Muscle of back (tissue), 13 donors: ENCODE measurements at places on chromosomes 16 and 17.

GRCh38 chr16:67086822-67087221 is 22.9 kb upstream of the PHAF1 start:
- DNase-seq = no peak

- no peak for DNase-seq
Measured at GRCh38 chr16:15607700-15608396, 35.1 kb downstream of the MARF1 start.

DNA sequence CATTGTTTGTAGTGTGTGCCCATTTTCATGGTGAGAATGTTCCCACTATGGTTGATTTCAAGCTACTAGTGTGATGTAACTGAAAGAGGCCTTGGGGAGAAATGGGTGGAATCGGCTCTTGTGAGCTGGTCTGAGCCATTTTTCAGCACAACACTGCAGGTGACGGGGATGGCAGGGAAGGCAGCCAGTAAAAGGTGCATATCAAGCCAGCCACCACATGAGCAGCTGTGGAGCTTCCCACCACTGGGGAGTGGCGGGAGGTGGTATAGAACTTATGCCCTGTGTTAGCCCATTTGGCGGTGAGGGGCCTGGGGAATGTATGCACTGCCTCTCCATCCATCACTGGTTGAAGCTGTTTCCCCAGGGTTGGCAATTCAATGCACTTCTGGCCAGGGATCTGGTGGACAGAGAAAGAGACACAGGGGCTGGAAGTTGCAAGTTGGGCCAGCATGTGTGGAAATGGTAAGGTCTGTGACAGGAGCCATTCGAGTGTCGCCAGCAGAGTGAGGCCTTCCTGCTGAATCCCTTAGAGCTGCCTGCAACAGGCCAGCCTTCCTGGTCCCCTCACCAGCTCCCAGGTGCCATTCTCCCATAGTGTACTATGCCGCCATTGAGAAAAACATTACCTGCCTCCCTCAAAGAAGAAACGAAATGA is 31.7 kb upstream of the BRD7 start:
- DNase-seq = no peak

GRCh38 chr17:10651927-10652326 is 5.2 kb downstream of the MYH3 start:
- DNase-seq = no peak

- DNase-seq = no peak
Measured at GRCh38 chr17:54680410-54680809, 220.2 kb upstream of the TOM1L1 start.

DNA sequence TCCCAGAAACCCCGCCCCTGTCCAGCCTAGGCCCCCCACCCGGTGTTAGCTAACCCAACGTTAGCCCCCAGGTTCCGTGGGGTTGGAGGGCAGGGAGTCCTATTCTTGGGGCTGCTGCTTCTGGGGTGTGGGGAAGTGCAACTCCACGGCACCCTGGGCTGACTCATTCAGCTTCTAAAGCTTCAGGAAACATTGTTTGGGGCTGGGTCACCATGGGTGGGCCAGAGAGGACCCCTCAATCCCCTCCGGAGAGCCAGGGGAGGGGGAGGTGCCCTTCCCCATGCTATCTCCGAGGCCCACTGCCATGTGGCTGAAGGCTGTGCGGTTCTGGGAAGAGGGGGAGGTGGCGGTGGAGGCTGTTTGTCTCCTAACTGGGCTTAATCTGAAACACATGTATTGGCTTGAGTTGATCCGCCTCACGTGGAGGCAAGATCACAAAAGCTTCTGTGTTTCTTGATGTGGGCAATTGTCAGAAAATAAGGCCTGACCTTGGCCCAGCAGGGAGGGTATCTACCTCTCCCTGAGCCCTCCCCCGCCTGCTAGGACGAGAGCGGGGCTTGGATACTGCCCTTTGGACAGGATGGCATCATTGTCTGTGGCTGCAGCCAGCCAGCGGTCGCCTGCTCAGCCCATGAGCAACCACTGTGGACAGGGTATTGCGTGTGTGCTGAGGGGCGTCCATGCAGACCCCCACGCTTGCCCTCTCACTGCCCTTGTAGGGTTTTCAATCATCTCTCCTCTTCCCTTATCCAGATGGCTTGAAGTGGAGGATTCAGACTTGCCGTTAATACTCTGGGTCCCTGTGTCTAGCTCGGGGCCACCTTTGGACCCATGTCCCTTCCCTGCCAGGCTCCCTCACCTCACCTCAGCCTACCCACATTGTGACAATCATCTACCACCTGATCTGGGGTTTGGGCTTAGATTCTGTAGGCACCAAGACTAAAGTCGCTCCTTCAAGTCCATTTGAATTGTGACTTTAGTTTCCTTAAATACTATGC is 1.3 kb downstream of the SERPINF1 start:
- peak; percentile 92 for DNase-seq

GRCh38 chr17:79080761-79081290 is 6.2 kb downstream of the ENGASE start:
- DNase-seq = no peak

DNA sequence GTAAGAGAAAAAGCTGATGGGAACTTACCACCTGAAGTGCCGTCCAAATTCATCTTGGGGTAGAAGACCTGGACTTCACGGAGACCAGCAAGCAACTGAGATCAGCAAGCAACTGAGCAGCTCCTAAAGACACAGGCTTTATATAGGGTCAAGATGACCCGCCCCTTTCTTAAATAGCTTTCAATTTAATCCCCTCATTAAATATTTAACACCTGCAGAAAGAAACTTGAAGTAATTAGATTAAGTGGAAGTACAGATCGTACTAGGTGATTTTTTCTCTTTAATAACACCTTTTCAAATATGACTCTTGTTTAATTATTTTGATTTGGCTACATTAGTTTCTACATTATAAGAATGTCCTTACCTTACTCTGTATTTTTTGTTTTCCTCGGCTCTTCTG is at the start of gene CPHXL:
Gene CPHXL (minus strand): TSS at position 101 of the 400 bp plus-strand sequence. CDS start 48 bp downstream, at position 53.
- DNase-seq = no peak

DNA sequence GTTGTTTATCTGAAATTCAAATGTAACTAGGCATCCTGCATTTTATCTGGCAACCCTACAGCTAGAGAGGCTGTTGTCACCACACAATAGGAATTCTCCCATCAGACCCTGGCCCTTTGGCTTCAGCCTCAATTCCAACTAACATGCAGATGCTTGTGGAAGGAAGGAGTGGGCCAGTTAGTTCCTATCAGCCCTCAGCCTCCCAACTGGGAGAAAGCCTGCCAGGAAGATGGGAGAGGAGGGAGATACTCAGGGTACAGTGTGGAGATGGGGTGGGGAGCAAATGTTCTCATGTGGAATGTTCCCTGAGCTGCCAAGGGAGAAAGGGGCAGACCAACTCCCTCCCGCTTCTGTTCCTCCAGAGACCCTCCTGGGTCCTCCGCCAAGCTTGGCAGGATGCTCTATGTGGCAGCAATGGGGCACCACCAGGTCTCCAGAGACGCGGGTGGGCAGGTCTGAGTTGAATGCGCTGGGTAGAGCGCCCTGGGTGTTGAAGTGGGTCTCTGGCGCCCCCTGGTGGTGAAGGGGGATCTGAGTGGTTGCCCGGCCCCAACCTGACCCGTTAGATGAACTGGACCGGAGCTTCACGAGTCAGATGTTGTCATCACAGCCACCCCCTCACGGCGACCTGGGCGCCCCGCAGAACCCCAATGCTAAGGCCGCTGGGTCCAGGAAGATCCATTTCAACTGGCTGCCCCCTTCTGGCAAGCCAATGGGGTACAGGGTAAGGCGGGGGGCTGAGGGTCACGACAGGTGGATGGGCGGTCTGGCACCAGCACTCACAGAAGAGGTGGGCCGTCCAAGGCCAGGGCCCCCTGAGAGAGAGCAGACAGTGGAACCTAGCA is 15.2 kb downstream of the GALK1 start:
- peak; percentile 54 for DNase-seq

- no peak for DNase-seq
Measured at GRCh38 chr17:83062818-83063671, 16.4 kb upstream of the METRNL start.

DNA sequence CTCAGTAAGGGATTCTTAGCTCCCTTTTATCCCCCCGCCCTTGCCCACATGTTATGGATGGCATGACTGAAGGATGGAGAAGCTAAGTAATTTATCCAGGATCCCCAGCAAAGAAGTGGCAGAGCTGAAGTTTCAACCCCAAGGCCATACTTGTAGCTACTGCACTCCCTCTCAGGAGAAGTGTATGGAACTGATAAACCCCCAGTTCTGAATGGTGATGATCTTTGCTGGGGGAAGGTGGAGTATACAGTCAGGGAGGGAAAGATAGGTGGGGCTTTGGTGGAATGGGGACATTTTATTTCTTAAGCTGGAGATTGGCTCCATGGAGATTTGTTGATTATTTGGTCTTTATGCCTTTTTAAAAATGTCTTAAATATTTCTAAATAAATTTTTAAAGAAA is 58.3 kb downstream of the TNRC6C start:
- no peak for DNase-seq

- no peak for DNase-seq
Measured at GRCh38 chr16:85648805-85649204, 35.7 kb downstream of the GSE1 start.

DNA sequence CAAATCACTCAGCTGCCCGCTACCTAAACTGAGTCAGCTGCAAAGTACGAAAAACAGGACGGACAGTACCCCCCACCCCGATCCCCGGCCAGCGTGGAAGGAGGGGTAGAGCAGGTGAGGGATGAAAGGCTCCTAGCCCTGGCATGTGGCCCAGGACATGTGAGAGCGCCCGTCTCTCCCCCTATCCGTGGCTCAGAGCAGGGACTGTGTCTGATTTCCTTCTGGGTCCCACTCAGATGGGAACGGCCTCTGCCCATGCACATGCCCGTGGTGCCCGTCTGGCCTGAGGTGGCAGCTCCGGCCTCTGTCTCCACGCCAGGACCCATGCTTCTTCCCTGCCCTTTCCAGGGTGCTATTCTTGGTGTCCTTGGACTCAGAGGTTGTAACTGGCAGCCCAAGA is 30.2 kb upstream of the RASD1 start:
- no peak for DNase-seq

- DNase-seq = no peak
Measured at GRCh38 chr16:62870554-62870953, 834.3 kb upstream of the CDH8 start.

DNA sequence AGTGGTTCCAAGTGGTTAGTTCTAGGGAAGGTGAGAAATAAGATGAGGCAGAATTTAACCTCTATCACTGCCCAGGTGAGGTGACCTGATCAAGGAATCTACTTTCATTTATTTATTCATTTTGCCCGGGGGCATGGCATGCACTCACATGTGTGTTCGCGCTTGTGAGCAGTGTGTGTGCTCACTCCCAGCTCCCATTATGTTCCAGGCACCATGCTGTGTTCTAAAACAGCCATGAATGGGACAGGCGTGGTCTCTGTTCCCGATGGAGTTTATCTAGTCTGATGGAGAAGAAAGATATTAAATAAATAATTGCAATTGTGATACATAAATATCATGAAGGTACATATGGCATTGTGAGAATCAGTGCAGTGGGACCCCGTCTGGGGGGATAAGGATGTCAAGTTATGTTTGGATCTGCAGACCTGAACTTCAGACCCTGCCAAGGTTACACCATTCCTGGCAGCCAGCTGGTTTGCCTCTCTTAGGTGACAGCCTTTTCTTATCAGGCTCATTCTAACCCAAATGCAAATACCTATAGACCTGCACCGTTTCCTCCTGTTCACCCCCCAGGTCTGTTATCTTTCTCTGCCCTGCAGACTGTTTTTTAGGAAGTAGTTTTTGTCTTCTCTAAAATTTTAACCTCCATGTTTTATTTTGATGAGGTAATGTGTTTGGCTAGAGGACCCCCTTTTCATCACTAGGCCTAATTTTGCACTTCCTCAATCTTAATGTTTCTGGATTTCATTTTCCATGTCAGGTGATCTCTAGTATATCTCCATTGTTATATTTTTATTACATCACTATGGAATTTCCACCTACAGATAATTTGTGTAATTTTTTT is 11.8 kb downstream of the CYB5B start:
- no peak for DNase-seq

- no peak for DNase-seq
Measured at GRCh38 chr17:72536788-72537187, 416.0 kb downstream of the SOX9 start.

DNA sequence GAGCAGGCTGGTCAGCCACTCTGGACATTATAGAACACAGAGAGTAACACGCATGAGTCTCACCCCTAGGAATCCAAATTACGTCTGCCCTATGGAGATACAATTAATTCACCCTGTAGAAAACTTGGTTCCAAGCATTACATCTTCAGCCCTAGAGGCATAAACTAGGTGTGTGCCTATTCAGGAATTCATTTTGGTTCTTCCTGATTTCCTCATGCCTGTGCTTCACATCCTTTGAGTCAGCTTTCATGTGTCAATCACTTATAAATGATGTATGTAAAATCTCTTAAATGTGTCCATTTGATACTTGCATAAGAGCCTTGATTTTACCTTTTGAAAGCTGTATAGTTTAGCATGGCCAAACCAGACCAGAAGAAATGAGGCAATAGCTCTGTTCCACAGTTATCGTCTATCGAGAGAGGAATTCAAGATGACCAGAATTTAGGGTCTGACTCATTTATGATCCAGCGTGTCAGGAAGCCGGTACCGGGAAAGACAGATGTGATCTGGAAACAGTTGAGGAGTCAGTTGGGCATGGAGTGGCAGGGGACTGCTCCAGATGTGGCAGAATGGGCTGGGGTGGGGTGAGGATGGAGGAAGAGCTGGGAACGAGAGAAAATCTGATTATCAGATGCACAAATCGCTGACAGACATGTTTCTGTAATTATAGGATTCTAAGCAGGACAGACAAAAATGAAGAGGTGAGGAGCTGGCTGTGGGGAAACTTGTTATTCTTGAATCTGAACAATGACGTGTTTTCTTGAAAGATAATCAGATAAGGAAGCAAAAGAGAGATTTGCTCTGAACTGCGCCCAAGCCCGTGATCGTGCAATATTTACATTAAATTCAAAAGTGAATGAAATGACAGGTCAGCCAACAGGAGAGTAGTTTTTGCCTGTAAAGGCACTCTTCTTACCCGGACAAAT is 76.7 kb downstream of the C16orf95 start:
- DNase-seq = no peak

DNA sequence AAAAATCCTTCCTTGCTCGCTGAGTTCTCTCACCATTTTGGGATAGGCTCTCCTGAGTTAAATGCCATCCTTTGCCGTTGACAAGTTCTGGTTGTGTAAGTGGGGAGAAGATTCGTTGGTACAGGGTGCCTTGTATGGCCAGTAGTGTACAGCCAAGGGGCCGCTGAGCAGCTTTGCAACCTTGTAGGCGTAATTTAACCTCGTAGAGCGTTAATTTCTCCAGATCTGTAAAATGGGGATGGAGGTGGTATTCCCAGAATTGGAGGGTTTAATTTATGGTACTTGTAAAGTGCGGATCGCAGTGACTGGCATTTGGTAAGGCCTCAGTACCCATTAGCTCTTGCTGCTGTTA is 1.4 kb downstream of the ARSG start:
- no peak for DNase-seq

GRCh38 chr17:50499721-50500120 is 8.5 kb upstream of the MYCBPAP start:
- DNase-seq = no peak

- DNase-seq = no peak
Measured at GRCh38 chr17:81528651-81529436, 667 bp downstream of the FSCN2 start.

GRCh38 chr16:57906382-57907316 is 64.3 kb downstream of the CNGB1 start:
- DNase-seq = no peak
